ENCODE measurements at places on chromosomes 3 and 15. TPM values are rescaled to one million over a fixed set of nuclear protein-coding genes. Genes with fewer than 3 reads are reported as not detected.

The AHSG gene
- total RNA-seq, result 0.52 TPM

The HRG gene
- not detected for total RNA-seq

The CFAP20DC gene
- 1.6 TPM for total RNA-seq

The TMEM158 gene
- total RNA-seq, result 0.52 TPM

The PSMA4 gene
- 86.6 TPM for total RNA-seq

The ZNF662 gene
- 11.0 TPM for total RNA-seq

The CTXND1 gene
- 0.52 TPM for total RNA-seq

The CD80 gene
- total RNA-seq, result 1.0 TPM

The ZBBX gene
- total RNA-seq, result not detected

The STAC gene
- 49.1 TPM for total RNA-seq

The RNU5B-1 gene
- not detected for total RNA-seq

The CLRN1 gene
- not detected for total RNA-seq

The OR5K2 gene
- total RNA-seq, result not detected

The HTR3C gene
- total RNA-seq, result not detected

The CHMP2B gene
- 8.9 TPM for total RNA-seq

The VGLL4 gene
- 53.8 TPM for total RNA-seq

The SPG21 gene
- total RNA-seq, result 76.2 TPM

The CYP11A1 gene
- 0.52 TPM for total RNA-seq

The TMED3 gene
- 28.2 TPM for total RNA-seq

The PLA2G4E gene
- total RNA-seq, result 0.52 TPM

The PLOD2 gene
- total RNA-seq, result 22.4 TPM

The FETUB gene
- total RNA-seq, result not detected

The TRAT1 gene
- under 0.01 TPM for total RNA-seq

The GP5 gene
- total RNA-seq, result under 0.01 TPM

The CEMIP gene
- 0.52 TPM for total RNA-seq

The SPINK8 gene
- total RNA-seq, result not detected

The FEZF2 gene
- total RNA-seq, result not detected

The TUSC7 gene
- not detected for total RNA-seq

The CACNA1D gene
- total RNA-seq, result 5.7 TPM

The APH1B gene
- 15.1 TPM for total RNA-seq

The SCN11A gene
- total RNA-seq, result 2.6 TPM

The PLIN1 gene
- 39.7 TPM for total RNA-seq

The TMEM212 gene
- not detected for total RNA-seq

The DUOXA2 gene
- total RNA-seq, result not detected

The SAMMSON gene
- total RNA-seq, result under 0.01 TPM

The MAGEL2 gene
- total RNA-seq, result 9.9 TPM

The ADCY5 gene
- 6.8 TPM for total RNA-seq

The C15orf61 gene
- total RNA-seq, result 7.3 TPM

The TMEM45A gene
- total RNA-seq, result 15.7 TPM

The PATL2 gene
- total RNA-seq, result 2.6 TPM

The GPR160 gene
- total RNA-seq, result 2.6 TPM

The CFAP92 gene
- total RNA-seq, result 1.6 TPM

The RTP1 gene
- total RNA-seq, result not detected

The RAB6B gene
- total RNA-seq, result 1.6 TPM

The SAXO2 gene
- 0.52 TPM for total RNA-seq

The UPK1B gene
- total RNA-seq, result not detected

The ABI3BP gene
- 63.2 TPM for total RNA-seq

The THSD4 gene
- total RNA-seq, result 15.7 TPM

The GOLGA8S gene
- total RNA-seq, result not detected

The P2RY1 gene
- total RNA-seq, result 5.2 TPM

The CHRM5 gene
- not detected for total RNA-seq

The HTR3E gene
- not detected for total RNA-seq

The KPNA1 gene
- 22.4 TPM for total RNA-seq

The USP50 gene
- not detected for total RNA-seq

The ITIH1 gene
- under 0.01 TPM for total RNA-seq

The USP8 gene
- 19.3 TPM for total RNA-seq

The IL16 gene
- 4.7 TPM for total RNA-seq

The TLR9 gene
- total RNA-seq, result not detected

The TNFSF10 gene
- total RNA-seq, result 9.9 TPM

Data from skeletal muscle tissue (tissue), 5 donors.